ENCODE measurements at places on chromosomes 1 and 21.

DNA sequence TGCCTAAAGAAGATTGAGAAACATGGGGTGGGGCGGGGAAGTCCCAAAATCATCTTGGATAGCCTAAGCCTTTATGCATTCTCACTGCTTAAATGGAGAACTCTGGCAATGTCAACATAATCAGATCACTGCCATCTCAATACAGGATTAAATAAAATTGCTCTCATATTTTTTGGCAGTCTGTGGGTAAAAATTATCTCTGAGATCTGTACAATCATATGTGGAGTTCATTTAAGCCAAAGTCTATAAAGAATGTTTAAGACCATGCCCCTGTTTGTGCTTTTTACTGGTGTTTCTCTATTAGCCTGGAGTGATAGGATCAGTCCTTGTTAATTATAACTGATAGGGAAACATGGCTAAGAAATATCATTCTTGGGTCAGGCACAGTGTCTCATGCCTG lies 136.3 kb downstream of the GPR52 start:
- no peak for DNase-seq

GRCh38 chr1:175040324-175040879 lies 17.2 kb upstream of the MRPS14 start:
- DNase-seq: no peak

DNA sequence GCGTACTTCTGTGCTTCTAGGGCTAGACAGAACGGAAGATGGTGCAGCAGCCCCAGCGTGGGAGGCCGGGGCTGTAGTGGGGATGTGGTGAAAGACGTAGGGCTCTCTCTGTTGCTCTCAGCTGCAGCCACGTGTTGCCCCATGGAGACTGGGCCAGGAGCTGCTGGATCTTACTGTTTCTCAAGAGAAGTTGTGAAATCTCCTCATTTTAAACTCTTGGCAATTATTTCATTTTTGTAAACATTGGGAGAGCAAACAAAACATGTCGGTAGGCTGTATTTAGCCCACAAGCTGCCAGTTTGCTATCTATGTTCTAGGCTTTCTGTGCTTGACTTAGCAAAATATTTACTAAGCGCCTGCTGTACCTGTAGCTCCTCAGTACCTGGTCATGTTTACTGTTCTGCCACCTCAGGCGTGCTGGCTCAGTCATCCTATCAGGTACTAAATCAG lies 15.9 kb upstream of the ELOA start:
- no peak for DNase-seq

GRCh38 chr1:156892190-156893047 lies 1.1 kb upstream of the PEAR1 start:
- DNase-seq: peak; percentile 85

DNA sequence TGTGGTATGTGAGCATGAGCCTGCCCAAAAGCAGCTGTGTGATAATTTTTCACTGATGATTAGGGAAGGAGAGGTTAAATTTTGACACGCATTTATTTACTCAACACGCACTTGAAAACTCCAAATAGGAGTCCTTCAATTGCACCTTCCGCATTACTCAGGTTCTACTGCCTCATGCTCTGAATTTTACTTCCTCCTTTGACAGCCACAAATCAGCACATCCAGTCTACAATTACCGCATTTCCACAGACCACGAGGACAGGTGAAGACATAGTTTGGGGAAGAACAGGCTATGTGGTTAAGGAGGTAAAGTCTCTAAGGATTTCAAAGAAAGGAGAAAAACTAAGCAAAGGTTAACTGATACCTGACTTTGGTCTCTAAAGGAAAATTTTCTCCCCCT lies 2.6 kb downstream of the CAPN8 start:
- DNase-seq: no peak

DNA sequence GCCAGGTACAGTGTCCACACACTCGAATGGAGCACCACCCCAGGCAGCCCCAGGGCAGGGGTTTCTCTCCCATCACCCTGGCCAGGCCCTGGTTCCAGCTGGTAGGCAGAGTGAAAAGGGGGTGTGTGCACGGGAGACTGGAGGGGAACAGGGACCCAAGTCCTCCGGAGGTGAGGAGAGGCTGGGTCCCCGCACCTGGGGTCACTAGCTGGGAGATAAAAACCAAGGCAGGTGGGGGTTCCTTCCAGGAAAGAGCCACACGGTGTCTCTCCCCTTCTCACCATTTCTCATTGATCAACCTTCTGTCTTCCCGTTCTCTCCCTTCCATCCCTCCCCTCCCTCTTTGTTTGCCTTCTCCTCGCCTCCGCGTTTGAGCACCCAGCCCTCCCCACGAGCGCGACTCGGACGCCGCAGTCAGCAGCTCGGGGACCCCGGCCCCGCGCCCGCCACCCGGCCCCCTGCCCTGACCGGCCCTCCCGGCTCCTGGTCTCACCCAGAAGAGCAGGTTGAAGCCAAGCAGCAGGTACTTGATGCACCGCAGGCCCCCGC lies 358 bp downstream of the TSPAN2 start:
- DNase-seq: no peak

- DNase-seq: no peak
These were observed at the start of gene KRTAP26-1 for GRCh38 chr21:30320215-30320614. Gene KRTAP26-1, minus strand, starts transcription at chr21:30320315. Its CDS starts 280 bp downstream, at chr21:30320035.

- DNase-seq: no peak
These were observed 579.6 kb upstream of the ZRANB2 start for GRCh38 chr1:71660411-71660810.

DNA sequence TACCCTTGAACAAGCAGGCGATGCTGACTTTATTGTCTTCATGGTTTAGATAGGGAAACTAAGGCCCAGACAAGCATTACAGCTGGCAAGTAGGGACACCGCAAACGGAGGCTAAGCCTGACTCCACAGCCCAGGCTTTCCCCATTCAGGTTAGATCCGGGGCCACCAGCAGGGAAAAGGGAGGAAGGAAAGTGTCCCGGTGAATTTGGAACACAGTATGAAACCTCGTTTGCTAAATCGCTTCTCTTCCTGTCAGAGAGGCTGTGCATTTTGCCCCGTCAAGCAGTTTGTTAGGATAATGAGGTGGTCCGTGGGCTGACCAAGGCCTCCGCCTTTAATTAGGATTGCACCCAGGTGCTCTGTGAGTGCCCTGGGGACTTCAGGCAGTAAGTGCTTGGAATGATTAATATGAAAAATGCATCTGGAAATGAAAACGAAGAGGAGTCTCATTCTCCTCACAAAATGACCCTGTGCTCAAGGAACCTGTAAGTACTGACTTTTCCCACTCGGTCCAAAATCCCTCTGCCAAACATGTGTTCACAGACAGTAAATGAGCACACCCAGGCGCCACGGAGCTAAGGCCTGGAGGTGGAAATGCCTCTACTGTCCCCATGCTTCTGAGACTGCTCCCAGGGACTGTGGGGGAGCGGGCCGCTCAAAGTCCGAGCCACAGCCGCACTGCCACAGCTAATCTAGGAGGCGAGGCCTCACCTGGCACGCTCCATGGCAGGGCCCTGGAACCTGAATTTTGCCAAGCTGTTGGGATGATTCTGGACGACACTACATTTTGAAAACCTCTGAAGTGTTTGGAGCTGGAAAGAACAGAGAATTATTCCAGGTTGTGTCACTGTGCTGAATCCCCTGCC lies 234.1 kb downstream of the SDCCAG8 start:
- no peak for DNase-seq

DNA sequence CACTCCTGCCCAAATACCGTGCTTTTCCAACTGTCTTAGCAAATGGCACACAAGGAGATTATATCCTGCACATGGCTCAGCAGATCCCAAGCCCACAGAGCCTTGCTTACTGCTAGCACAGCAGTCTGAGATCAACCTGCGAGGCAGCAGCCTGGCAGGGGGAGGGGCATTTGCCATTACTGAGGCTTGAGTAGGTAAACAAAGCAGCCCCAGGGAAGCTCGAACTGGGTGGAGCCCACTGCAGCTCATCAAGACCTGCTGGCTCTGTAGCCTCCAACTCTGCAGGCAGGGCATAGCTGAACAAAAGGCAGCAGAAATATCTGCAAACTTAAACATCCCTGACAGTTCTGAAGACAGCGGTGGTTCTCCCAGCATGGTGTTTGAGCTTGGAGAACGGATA lies 70.1 kb upstream of the PTBP2 start:
- no peak for DNase-seq

DNA sequence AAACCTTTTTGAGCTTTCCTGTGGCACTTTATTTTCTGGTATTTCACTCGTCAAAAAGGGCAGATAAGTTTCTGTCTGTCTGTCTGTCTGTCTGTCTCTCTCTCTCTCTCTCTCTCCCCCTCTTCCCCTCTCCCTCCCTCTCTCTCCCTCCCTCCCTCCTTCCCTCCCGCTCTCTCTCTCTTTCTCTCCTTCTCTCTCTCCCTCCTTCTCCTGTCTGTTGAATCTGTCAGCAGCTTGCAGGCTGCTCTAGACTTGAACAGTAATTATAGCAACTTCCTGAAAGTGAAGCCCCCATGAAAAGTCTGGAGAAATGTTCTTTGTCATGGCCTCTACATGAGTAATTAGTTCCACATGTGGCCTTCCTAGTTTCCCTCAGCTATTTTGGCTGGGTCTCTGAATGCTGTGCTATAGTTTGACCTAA lies 275.2 kb upstream of the C1orf105 start:
- no peak for DNase-seq

GRCh38 chr1:209747580-209748262 lies 8.1 kb upstream of the TRAF3IP3 start:
- DNase-seq: peak; percentile 92

DNA sequence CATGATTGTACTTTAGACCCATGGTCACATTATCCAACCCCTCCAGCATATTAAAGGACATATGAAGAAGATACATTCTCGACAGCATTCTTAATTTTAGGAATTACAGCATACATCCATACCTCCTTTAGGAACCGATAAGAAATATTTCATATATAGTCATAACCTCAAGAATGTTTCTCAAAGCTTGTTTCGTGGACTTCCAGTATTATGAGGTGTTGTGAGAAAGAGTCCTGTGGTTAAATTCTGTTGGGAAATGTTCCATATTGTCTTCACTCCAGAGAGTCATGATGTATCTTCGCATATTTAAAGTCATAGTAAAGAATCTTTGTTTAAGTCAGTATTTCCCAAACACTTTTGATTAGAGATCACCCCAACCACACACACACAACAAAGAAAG lies 321.0 kb upstream of the SNX7 start:
- no peak for DNase-seq

- peak; percentile 29 for DNase-seq
These were observed 47.0 kb downstream of the CYP2J2 start for GRCh38 chr1:59879574-59879973.

DNA sequence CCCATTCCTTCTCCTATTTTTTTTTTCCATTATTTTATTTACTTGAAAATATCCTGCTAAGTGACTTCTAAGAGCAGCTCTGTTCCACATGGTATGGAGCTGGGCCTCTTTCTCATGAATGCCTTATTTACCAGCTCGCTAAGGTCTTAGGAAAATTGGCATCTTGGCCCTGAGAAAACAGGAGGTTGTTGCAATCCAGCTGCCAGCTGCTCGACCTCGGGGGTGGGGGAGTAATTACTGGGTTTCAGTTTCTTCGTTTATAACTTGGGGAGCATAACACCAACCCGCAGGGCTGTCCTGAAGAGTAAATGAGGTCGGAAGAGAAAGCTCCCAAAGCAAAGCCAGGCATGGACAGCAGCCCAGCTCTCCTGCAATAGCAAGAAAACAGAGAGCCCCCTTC lies 176.3 kb downstream of the AJAP1 start:
- no peak for DNase-seq

GRCh38 chr1:216518844-216519627 lies 95.8 kb upstream of the USH2A start:
- DNase-seq: no peak

DNA sequence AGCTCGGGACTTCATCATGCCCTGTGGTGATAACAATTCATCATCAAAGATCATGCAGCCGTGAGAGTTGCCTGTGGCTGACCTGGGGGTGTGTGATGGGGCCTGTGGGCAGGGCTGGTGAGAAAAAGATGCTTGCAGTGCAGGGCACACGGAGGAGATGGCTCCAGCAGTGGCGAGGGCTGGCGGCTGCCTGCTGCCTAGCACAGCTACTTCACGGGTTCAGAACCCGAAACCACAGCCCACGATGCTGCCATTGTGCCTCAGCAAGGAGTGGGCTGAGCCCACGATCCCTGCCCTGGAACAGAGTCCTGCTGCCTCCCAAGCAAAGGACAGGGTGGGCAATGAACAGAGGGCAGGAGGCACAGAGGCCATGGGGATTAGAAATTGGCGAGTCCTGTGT lies 631 bp upstream of the KRTAP10-9 start:
- peak; percentile 45 for DNase-seq

DNA sequence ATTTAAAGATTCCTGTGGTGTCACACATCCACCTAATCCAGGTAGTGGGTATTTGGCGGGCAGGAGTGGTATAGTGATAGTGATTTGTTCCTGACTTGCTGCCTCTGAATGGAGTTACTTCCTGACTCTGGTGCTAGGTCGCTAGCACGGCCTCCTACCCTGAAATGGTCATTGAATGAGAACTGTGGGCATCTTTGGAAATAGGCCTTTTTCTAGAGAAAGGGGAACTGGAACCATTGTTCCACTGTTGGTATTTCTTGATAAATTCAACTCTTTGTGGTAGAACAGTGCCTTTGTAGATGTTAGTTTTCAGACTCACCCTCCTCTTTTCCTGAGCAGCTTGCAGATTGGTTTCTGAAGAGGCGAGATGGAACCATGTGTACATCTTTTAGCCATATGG lies 1.5 kb downstream of the QSOX1 start:
- DNase-seq: no peak

GRCh38 chr1:27026621-27027574 lies 14.2 kb upstream of the TENT5B start:
- no peak for DNase-seq

DNA sequence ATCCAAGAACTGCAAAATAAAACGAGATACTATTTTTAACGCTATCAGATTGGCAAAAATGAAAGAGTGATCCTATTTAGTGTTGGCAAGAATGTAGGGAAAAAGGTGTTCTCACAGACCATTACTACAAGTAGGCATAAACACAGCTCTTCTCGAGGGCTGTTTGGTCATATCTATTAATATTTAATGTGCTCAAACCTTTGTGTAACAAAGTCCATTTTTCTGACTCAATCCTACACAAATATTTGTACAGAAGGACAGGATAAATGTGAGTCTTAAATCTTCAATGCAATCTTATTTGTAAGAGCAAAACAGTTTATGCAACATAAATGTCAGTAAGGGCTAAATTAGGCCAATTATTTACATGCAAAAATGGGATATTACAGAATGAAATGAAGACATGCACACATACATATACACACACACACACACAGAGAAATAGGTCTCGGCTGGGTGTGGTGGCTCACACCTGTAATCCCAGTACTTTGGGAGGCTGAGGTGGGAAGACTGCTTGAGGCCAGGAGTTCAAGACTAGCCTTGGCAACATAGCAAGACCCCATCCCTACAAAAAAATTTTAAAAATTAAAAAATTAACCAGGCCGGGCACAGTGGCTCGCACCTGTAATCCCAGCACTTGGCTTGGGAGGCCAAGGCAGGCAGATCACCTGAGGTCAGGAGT lies 17.7 kb downstream of the DHCR24 start:
- no peak for DNase-seq

DNA sequence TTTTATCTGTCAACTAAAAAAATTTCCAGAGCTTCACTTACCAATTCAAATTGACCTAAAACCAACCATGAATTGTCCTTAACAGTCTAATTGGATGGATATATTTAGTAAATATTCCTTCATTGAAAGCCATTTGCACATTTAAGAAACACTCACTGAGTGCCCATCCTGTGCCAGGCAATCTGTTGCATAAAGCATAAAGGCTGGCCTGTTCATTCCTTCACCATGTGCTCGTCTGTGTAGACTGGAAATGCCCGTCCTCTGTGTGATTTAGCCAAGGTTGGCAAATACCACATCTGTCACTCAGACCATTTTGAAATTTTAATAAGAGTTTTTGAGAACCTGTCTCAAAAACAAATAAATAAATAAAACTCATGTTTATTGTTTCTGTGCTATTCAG lies 57.1 kb downstream of the ZNF684 start:
- no peak for DNase-seq

GRCh38 chr1:70738624-70739023 lies 309.0 kb downstream of the PTGER3 start:
- no peak for DNase-seq

All from CD4-positive, alpha-beta T cell treated with Interleukin-17A for 1 hour (primary cell).